ENCODE measurements at places on chromosomes 13 and 19.

GRCh38 chr13:21130116-21130515 lies 46.2 kb downstream of the SKA3 start:
- DNase-seq = no peak

- DNase-seq = no peak
These were observed 625.2 kb downstream of the DIAPH3 start for GRCh38 chr13:59538512-59538911.

- DNase-seq = no peak
These were observed 75.3 kb upstream of the GPC6 start for GRCh38 chr13:93151277-93151676.

DNA sequence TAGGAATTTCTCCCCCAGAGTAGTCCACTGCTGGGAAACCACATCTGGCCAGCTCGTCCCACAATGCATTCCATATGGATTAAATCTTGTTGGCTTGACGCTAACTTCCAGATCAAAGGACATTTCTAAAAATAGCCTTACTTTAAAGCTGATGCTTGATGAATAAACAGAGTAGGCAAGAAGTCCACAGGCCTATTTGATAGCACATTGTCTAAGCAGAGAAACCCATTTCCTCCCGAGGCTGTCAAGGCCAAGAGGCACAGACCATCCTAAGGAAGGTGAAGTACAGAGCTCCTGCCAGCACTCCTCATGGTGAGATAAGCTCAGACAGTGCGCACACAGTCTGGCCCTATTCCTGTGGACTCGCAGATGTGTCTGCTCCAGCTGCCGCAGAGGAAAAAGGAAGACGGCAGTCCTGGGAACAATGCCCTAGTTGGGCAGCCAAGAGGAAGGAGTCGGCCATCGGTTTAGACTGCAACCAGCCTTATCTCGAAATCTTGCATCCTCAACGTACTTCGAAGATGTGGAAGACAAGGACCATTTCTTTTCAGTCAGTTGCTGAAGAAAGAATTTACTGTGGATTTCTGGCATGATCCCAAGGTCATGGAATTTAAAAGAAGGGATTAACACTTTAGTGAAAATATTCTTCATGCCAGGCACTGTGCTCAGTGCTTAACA lies 156.8 kb downstream of the RGCC start:
- no peak for DNase-seq

DNA sequence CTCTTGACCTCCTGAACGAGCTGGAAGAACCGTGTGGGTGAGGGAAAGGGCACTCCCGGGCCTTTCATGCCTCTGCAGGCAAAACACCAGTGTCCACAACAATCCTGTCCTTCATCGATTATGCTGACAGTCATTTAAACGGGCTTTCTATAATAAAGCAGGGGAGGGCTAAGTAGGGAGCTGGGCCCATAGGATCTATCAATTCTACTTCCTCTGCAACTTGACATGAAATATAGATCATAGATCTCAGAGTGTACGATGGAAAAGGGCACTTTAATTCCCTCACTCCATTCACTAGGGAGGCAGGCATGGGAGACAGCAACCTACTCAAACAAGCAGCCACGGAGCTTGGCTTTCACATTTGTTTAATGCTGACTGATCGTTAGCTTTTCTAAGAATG lies 55.8 kb upstream of the WASF3 start:
- no peak for DNase-seq

DNA sequence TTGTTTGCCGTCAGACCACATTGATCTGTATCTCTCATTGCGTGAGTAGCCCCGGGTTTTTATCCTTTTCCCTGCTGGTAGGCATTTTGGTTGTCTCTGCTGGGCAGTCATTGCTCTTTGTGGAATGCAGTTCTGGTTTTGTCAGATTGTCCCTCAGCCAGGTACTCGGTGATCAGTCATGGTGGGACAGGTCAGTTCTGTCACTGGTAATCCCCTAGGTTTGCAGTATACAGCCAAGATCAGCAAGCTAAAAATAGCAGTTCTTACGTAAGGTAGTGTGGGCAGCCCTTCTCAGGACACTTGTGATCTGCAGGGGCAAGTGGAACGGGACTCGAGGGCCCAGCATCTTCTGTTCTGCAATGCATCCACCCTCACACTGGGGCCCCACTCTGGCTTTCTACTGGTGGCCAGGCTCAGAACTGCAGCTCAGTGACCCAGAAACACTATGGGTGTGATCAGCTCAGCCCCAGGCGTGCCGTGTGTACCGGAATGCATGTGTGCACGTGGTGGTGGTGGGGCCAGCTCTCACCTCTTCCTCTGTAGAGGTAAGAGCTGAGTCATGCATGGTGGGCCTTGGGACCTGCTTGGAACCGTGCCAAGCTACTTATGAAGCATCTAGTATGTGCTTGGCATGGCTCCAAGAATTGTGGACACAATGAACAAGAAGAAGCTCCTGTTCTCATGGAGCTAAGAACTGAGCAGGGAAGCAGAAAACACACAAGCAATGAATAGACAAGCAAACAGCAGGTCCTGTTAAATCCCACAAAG lies 6.3 kb downstream of the PLEKHF1 start:
- DNase-seq = no peak
